Stimulated activated CD4-positive, alpha-beta T cell treated with anti-CD3 and anti-CD28 coated beads, Interleukin-2, amount 100 ng/mL, for 24 hours (primary cell): ENCODE measurements at places on chromosomes 3 and 15.
A peak's percentile ranks its signal among the peaks of the same experiment; 100 is the strongest.

- no peak for DNase-seq
These were observed 267.5 kb downstream of the OCA2 start for GRCh38 chr15:27831384-27832236.

GRCh38 chr15:62124176-62124972 lies 40.7 kb downstream of the C2CD4B start:
- no peak for DNase-seq

- no peak for DNase-seq
These were observed 22.6 kb downstream of the PLA2G4D start for GRCh38 chr15:42071717-42072116.

DNA sequence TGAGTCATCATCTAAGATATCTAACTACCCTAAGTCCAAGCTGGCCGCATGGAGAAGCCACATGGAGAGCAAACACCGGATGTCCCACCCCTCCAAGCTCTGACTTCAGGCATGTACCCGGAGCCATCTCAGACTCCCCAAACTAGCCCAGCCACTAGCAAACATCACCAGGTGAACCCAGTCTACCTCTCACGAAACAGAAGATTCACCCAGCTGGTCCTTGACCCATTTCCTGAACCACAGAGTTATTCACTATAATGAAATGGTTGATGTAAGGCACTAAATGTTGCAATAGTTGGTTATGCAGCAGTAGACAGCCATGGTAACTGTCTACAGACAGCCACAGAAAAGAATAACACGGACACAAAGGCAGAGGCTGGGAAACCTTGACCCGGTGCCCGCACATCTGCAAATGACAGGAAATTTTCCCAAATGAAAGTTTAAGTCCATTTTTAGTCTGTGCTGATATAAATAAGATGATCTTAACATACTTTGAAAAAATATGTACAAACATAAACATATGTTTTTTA lies 265.5 kb upstream of the ATP10A start:
- no peak for DNase-seq

DNA sequence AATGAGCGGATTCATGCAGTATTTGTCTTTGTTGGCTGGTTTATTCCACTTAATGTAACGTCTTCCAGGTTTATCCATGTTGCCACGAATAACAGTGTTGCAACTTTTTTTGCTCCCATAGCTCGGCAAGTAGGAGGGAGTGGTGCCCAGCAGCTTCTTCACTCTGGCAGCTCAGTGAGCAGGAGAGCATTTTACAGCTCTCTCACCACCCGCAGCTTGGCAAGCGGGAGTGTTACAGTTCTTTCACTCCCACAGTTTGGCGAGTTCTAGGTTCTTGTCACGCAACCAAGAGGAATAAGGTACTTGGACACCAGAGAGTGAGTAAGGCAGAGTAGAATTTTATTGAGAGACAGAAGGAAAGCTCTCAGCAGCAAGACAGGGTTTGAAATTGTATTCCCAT lies 935.2 kb downstream of the TBL1XR1 start:
- no peak for DNase-seq

- DNase-seq = no peak
These were observed 95.2 kb upstream of the CDIN1 start for GRCh38 chr15:36484038-36484778.

DNA sequence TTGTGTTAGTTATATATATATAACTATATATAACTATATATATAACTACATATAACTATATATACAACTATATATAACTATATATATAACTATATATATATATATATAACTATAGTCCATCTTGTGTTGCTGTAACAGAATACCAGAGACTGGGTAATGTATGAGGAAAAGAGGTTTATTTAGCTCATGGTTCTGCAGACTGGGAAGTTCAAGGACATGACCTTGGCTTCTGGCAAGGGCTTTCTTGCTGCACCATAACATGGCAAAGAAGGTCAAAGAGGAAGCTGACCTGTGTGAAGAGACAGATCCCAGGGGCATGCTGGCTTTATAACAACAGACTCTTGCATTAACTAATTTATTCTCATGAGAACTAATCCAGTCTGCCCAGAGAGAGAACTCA lies 27.6 kb downstream of the KBTBD12 start:
- DNase-seq = no peak

DNA sequence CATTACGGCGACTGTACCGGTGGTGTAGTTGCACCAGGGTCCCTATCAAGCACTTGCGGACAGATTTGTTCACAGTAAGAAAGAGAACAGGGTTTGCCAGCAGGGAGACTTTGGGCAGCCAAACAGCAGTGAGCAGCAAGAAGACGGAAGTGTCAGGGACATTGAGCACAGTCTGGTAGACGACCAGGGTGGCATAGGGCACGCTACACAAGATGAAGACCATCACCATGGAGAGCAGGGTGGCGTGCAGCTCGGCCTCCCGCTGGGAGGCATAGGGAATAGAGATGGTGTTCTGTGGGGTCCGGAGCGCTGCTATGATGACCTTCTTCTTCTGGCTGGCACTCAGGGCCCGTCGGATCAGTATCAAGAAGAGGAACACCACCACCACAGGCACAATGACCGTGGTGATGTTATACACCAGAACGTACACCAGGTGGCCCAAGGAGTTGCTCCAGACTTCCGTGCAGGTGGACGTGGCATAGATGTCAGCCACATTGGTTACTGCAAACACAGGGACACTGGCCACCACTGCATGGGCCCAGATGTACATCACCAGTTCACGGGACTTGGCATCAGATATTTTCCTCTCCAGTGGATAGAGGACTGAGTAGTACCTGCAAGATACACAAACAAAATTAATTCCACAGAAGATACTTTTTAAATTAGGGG lies 19.1 kb upstream of the FSIP1 start:
- no peak for DNase-seq

DNA sequence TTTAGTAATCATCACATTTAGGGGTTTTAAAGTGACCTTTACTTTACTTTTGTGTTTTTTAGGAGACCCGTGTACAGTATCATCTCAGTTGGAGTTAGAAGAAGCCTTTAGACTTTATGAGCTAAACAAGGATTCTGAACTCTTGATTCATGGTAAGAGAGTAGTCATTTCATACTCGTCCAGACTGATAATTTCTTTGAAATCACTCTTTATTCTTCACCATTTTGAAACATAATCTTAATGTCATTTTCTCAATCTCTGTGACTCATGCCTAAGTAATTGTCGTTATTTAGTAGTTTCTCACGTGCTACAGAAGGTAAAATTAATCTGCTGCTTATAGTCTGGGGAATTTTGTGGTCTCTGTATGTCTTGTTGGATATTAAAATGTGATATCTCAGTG lies 37.7 kb downstream of the PRKCI start:
- DNase-seq = no peak

- no peak for DNase-seq
These were observed 35.7 kb upstream of the TMOD3 start for GRCh38 chr15:51793521-51794305.

GRCh38 chr15:58666957-58667356 lies 82.5 kb downstream of the ADAM10 start:
- no peak for DNase-seq

DNA sequence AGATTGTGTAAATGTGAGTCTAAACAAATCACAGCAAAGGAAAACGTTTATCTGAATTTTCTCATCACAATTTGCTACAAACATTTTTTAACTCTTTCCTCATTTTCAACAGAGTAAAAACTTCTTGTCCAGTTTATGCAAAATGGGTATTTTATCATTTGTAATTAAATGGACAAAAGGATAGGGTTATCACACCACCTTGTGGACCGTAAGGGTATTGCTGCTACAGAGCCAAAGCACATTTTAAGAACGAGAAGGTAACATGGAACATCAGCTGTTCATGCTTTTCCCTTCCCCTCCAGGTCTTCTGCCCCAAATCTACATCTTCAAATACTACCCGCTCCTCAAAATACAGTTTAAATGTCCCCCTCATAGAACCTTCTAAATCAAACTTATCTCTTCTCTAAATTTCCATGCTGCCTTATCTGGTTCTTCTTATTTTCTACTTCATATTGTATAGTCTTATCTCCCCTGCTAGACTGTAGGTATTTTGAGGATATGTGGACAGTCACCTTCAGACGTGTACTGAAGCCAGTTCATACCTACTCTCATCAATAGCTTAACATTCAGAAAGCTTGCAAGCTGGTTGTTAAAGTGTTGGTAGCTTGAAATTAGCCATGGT lies 12.8 kb upstream of the SETMAR start:
- peak; percentile 41 for DNase-seq

GRCh38 chr3:72120806-72121778 lies 336.1 kb upstream of the PROK2 start:
- DNase-seq = no peak

GRCh38 chr3:10305331-10305902 lies 12.7 kb upstream of the GHRL start:
- no peak for DNase-seq

GRCh38 chr3:14691239-14691638 lies 16.3 kb downstream of the C3orf20 start:
- no peak for DNase-seq

- no peak for DNase-seq
These were observed 63.6 kb downstream of the SMAD6 start for GRCh38 chr15:66765478-66766281.

- no peak for DNase-seq
These were observed 267.5 kb downstream of the PDCD6IP start for GRCh38 chr3:34065901-34066300.

- DNase-seq = no peak
These were observed 48.9 kb upstream of the ACTL6A start for GRCh38 chr3:179513862-179514261.

- no peak for DNase-seq
These were observed 209.2 kb downstream of the NSUN3 start for GRCh38 chr3:94272016-94272415.

GRCh38 chr3:108292905-108293328 lies 3.4 kb upstream of the HHLA2 start:
- DNase-seq = no peak

DNA sequence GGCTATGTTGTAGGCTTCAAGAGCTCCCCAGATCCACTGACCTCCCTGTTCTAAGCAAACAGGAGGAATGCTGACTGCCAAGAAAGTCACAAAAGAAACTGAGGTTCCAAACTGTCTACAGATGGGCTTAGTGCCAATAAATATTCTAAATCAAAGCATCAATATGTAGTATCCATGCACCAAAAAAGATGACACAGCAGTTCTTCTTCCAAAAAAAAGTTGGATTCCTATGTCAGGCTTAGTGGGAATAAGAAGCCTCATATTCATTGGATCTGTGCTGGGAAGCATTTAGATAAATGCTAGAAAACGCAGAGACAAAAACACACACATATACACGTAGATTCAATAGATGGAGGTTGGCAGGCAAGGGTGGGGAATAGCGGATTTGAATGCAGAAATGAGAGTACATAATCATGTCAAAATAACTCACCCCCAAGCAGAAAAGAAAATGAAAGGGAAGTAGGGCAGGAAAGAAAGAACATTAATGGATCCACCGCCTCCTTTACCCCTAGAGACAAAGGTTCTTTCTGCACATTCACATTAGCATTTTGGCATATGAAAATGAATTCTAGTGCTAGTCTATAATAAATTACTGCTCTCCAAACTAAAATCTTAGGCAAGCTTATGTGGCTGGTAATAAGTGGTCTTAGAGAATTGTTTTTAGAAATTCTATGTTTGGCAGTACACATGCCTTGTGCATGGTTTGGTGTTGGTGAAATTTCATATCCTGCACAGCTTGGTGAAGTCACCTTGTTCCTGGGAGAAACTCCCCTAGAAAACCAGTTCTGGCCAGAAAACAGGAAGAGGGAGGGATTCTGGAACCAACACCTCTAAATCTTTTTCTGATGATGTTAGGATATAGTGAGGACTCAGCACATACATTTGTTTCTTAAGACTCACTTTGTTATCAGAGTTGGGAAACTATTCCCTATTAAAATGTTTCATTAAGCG lies 283.4 kb downstream of the LSAMP start:
- DNase-seq = no peak

DNA sequence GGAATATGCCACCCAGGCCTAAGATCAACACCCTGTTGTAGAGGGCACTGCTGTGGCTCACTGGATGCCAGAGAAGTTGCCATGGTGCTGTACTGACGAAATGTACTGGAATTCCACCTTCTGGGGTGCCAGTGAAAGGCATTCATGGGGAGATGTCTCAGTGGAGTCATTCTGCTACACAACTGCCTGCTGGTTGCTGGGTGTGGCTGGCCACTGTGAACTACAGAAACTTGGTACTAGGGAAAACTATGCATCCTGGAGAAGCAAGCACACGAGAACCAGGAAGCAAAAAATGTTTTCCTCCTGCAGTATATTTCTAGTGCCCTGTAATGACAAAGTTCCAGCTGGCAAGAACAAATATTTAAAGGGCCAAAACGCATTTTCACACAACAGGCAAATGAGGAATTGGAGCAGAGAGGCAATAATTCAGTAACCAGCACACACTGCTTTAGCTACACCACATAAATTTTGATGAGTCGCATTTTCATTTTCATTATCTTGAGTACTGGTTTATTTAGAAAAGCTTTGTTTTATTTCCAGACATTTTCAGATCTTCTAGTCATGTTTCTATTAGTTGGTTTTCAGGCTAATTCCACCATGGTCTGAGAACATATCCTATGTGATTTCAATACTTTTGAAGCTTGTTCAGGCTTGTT lies 18.3 kb upstream of the RFX7 start:
- DNase-seq = no peak

DNA sequence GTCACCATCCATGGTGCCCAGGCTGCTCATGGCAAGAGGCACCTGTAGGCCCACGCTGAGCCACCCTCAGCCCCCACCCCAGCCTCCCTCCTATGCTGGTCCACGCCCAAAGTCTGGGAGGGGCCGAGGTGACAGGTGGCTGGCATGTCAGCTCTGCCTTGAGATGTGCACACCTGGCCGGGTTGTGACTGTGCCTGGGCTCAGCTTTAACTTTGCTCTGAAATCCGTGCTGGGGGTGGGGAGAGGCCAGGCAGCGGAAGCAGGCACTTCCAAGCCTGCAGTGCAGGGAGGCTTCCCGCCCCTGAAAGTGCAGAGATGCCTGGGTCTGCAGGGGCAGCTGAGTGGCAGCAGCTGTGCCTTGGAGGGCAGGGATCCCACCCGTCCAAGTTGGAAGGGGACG lies 1124.8 kb downstream of the SI start:
- DNase-seq = no peak

GRCh38 chr3:177251755-177252154 lies 54.5 kb upstream of the TBL1XR1 start:
- no peak for DNase-seq

DNA sequence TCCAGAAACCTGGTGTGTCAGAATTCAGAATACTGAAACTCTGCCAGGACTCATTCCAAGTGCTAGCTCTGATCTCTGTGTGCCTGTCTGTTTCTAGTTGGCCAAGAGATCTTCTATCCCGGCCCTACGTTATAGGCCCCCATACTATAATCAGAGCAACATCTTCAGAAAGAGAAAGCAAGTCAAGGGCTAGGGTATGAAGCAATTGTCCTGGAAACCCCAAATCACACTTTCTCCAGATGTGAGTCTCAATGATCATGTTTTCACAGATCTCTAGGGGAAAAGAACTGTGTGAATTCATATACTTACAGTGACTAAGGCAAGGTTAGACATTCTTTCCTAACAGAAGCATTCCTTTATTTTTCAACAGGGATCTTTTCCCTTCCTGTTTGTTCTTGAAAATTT lies 309.7 kb downstream of the SLC9A9 start:
- no peak for DNase-seq

GRCh38 chr15:81117581-81117980 lies 16.5 kb upstream of the CFAP161 start:
- DNase-seq = no peak

- no peak for DNase-seq
These were observed 20.1 kb upstream of the SELENOT start for GRCh38 chr3:150583028-150583427.
